ENCODE measurements at places on chromosomes 5 and 9. TPM values are rescaled to one million over a fixed set of nuclear protein-coding genes. Genes with fewer than 3 reads are reported as not detected.

GRCh38 chr5:57499262-57500050 lies 16.8 kb upstream of the ACTBL2 start:
- no peaks in the 10 kb centered on the region for H3K36me3 ChIP-seq
- peaks cover 30% of the 10 kb centered on the region for H3K4me1 ChIP-seq
- no peak for DNase-seq
- H3K27me3 ChIP-seq = no peaks in the 10 kb centered on the region
- H3K4me3 ChIP-seq = peak overlapping the region; percentile 29
- no peak overlapping the region for H3K27ac ChIP-seq

GRCh38 chr9:92963831-92964606 lies 16.7 kb downstream of the FGD3 start:
- H3K36me3 ChIP-seq = no peaks in the 10 kb centered on the region
- no peaks in the 10 kb centered on the region for H3K4me1 ChIP-seq
- DNase-seq = no peak

The ADAMTS2 gene
- polyA plus RNA-seq = 6.8 TPM

The ADGRD2 gene
- not detected for polyA plus RNA-seq

- no peak overlapping the region for H3K4me3 ChIP-seq
- H3K4me1 ChIP-seq = peaks cover 18% of the 10 kb centered on the region
- H3K27me3 ChIP-seq = no peaks in the 10 kb centered on the region
- no peak for DNase-seq
Observed at GRCh38 chr9:94782355-94783101, 56.0 kb downstream of the AOPEP start.

GRCh38 chr5:13946111-13946510 lies 1.6 kb upstream of the DNAH5 start:
- H3K4me3 ChIP-seq = no peak overlapping the region
- H3K4me1 ChIP-seq = no peaks in the 10 kb centered on the region
- DNase-seq = no peak
- no peak overlapping the region for H3K27ac ChIP-seq
- no peaks in the 10 kb centered on the region for H3K36me3 ChIP-seq
- H3K27me3 ChIP-seq = no peaks in the 10 kb centered on the region

The ZNF883 gene
- polyA plus RNA-seq = 1.2 TPM

DNA sequence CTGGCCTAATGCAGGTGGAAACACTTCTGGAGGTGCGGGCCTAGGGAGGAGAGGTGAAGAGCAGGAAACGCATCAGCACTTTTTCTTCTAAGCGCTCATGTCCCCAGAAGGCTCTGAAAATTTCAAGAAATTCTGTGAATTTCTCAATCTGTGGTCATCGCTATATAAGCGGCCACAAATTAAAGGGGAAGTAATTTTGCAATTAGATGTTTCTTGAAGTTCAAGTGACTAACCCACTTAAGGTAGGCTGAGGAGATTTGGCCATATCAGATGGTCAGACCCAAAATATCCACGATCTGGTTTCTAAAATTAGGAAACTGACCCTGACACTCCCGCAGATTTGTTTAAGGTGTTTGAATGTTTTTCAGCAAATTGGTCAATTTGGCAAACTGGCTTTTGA lies 16.6 kb upstream of the HMGCR start:
- no peaks in the 10 kb centered on the region for H3K4me1 ChIP-seq
- no peak for DNase-seq
- H3K27ac ChIP-seq = no peak overlapping the region
- no peaks in the 10 kb centered on the region for H3K27me3 ChIP-seq
- H3K36me3 ChIP-seq = no peaks in the 10 kb centered on the region

The PRDM9 gene
- not detected for polyA plus RNA-seq

DNA sequence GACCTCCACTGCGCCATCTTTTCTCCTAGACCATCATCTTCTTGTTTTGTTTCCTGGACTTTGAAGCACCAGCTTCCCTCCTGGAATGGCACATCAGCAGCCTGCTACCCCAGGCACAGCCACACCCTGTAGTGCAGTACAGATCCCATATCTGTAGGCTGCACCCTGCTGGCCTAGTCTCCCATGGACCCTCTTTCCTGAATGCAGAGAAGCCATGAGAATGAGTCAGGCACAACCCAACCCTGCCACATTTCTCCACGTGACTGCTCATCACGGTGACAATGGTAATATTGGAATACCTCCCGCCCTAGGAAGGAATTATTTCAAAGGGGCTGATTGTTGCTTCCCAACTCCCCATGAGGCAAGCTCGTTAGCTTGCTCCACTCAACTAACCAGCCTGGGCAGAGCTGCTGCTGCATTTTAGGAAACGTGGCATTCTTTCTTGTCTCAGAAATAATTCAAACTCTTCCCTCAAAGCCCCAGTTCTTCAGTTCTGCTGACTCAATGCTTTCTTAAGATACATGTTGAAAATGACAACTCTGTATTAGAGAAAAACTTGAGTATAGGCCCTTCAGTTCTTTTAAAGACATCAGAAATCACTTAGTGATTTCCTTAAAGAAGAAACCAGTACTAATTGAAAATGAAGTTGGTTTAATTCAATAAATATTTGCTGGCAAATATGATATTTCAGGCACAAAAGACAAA lies 328.1 kb downstream of the MLLT3 start:
- H3K4me3 ChIP-seq = no peak overlapping the region
- H3K27ac ChIP-seq = no peak overlapping the region
- DNase-seq = no peak
- H3K4me1 ChIP-seq = no peaks in the 10 kb centered on the region

The GLRX gene
- polyA plus RNA-seq = 126 TPM

- no peak overlapping the region for H3K4me3 ChIP-seq
- H3K4me1 ChIP-seq = peaks cover 48% of the 10 kb centered on the region
- no peak for DNase-seq
- no peaks in the 10 kb centered on the region for H3K27me3 ChIP-seq
- no peak overlapping the region for H3K27ac ChIP-seq
- H3K36me3 ChIP-seq = peaks cover 6% of the 10 kb centered on the region
Observed at GRCh38 chr9:113530942-113531341, 67.4 kb downstream of the RGS3 start.

DNA sequence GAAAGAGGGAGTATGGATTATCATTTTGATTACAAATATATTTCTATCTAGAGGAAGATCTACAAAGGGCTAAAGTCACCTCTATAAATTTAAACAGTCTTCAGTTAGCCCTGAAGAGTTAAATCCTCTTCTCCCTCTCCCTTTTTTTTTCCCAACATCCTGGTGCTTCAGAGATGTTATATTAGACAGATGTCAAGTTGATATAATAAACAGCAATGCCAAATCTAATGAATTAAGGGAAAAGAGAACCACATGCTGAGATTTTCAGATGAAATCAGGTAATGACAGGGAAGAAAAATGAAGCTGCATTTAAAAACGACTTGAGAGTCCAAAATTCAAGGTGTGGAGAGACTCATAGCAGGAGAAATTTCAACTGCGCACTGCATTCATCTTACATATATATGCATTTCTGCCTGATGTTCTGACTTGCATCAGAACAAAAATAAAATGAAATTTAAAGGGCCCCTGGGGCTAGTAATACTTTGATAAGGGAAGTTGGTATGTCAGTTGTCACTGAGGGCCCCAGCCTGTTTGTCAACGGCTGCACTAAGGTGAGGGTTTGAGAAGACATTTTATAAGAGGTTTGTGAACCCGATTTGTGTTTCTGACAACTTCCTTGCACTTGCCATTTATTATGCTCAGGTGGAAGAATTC lies 338.9 kb upstream of the PANK3 start:
- no peak overlapping the region for H3K27ac ChIP-seq
- DNase-seq = no peak
- H3K36me3 ChIP-seq = no peaks in the 10 kb centered on the region

DNA sequence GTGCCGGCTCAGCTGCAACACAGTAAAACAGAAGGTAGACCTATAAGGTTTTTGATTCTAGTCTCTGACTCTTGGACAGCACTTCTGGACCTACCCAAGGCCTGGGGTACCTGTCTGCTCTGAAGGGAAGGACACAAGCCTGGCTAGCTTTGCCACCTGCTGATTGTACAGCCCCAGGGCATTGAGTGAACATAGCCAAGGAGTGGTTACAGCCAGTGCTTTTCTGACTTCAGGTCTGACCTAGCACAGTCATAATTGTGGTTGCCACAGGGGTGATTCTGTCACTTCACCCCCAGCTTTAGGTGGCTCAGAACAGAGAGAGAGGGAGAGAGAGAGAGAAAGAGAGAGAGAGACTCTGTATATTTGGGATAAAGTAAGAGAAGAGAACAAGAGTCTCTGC lies 118.4 kb downstream of the PLCXD3 start:
- H3K27me3 ChIP-seq = no peaks in the 10 kb centered on the region
- DNase-seq = no peak
- H3K27ac ChIP-seq = no peak overlapping the region
- H3K4me1 ChIP-seq = no peaks in the 10 kb centered on the region
- no peaks in the 10 kb centered on the region for H3K36me3 ChIP-seq
- no peak overlapping the region for H3K4me3 ChIP-seq

The PCDHGB3 gene
- 5.4 TPM for polyA plus RNA-seq

The SPAAR gene
- polyA plus RNA-seq = 11.3 TPM

GRCh38 chr5:91645347-91645746 lies 262.2 kb upstream of the ARRDC3 start:
- H3K4me1 ChIP-seq = no peaks in the 10 kb centered on the region
- no peaks in the 10 kb centered on the region for H3K27me3 ChIP-seq

DNA sequence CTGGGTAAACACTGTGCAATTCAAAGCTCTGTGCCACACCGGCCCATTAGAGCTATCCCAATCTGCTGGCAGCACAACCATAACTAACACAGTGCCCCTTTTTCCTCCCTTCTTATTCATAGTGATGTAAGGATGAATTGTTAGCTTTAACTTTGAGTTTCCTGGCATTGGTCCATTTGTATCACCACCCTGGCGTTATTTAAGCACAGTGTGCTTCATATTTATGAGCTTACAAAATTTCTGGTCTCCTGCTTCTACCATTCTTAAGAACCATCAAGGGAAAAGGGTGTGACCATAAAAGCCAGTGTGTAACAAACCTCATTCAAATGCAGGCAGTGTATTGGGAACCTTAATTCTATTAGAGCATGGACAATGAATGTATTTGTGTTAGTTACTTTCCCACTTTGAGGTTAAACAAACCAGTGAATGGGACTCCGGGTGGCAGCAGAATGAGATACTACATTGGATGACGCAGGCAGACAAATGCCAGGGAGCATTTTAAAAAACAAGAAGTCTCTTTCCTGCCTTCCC lies 222.6 kb downstream of the TMEM161B start:
- H3K4me1 ChIP-seq = no peaks in the 10 kb centered on the region
- no peak for DNase-seq
- no peak overlapping the region for H3K4me3 ChIP-seq
- no peak overlapping the region for H3K27ac ChIP-seq

The C1QTNF2 gene
- 0.67 TPM for polyA plus RNA-seq

DNA sequence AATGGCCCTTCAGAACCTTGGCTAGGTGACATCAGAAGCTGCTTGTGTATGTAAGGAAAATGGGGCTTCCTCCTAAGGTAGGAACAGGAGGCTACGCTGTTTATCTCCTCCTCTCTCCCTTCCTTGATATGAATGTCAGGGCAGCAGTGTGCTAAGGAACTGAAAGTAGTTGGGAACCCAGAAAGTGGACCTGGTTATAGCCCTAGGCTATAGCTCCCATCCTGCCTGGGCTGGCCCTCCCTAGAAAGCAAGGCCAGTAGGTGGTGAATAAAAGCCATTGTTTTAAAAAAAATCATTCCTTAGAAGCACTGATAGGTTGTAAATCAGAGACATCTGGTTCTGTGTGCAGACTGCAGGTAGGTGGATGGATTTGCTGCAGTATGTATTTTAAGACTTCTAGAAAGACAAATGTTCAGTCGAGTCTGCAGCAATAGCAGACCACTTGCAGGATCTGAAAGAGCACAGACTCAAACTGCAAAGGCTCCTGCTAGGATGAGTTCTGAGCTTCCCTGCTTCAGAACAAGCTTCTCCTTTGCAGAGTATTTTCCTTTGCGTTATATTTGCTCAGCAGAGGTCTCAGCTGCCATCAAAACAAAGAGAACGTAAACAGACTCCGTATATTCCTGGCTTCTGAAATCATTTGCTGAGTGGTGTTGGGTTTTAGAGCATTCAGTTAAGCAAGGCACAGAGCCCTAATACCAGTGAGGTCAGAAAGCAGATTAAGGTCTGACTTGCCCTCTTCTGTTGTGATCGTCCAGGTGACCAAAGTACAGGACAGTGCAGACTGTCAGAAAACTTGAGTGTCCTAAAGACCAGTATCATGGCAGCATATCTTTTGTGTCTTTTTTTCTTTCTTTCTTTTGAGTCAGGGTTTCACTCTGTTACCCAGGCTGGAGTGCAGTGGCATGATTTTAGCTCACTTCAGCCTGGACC lies 20.1 kb upstream of the CFAP157 start:
- H3K4me1 ChIP-seq = no peaks in the 10 kb centered on the region
- no peak for DNase-seq
- no peak overlapping the region for H3K4me3 ChIP-seq
- H3K27me3 ChIP-seq = no peaks in the 10 kb centered on the region

DNA sequence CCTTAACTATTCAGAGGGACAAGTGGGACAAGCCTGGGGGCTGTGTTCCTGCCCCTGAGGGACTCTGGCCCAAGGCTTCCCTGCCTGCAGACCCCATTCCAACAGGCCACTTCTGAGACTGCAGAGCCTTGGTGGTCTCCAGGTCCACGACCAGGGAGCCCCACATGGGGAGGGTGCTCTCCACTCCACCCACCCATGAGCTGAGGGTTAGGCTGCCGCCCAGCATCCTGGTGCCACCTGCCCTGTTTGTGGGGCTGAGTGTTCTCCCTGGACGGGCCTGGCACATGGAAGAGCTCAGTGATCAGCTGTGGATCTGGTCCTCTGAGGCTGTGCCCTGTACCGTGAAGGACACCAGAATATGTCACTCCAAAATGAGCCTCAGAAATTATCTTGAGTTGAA lies 2.5 kb upstream of the ABO start:
- no peak for DNase-seq
- no peak overlapping the region for H3K4me3 ChIP-seq
- H3K27me3 ChIP-seq = peaks cover 34% of the 10 kb centered on the region
- H3K4me1 ChIP-seq = peaks cover 21% of the 10 kb centered on the region
- H3K27ac ChIP-seq = no peak overlapping the region

GRCh38 chr9:125784286-125785049 lies 37.3 kb downstream of the PBX3 start:
- no peaks in the 10 kb centered on the region for H3K36me3 ChIP-seq
- DNase-seq = no peak
- no peaks in the 10 kb centered on the region for H3K4me1 ChIP-seq
- no peak overlapping the region for H3K4me3 ChIP-seq
- H3K27ac ChIP-seq = no peak overlapping the region

The PCDHA8 gene
- not detected for polyA plus RNA-seq

GRCh38 chr9:82363682-82364081 lies 375.1 kb downstream of the SPATA31D1 start:
- H3K27me3 ChIP-seq = no peaks in the 10 kb centered on the region
- no peak overlapping the region for H3K27ac ChIP-seq
- no peak for DNase-seq
- no peaks in the 10 kb centered on the region for H3K36me3 ChIP-seq
- no peak overlapping the region for H3K4me3 ChIP-seq
- H3K4me1 ChIP-seq = no peaks in the 10 kb centered on the region

The TAS2R1 gene
- not detected for polyA plus RNA-seq

DNA sequence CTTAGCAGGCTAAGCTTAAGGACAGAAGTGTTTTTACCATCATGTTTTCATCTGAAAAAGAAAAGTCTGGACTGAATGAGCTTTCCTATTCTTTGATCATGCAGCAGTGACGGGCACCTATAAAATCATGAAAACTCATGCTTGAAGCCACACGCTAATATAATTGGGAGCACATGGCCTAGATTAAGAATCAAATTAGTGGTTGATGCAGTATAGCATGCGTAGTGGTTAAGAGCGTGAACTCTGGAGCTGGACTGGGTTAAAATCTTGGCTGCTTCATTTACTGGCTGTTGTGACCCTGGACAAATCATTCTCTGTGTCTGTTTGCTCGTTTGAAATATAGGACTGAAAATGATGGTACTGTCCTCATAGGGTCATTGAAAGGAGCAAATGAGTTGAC lies 49.9 kb upstream of the IL13 start:
- H3K36me3 ChIP-seq = peaks cover 18% of the 10 kb centered on the region
- H3K4me3 ChIP-seq = no peak overlapping the region
- H3K4me1 ChIP-seq = no peaks in the 10 kb centered on the region
- H3K27ac ChIP-seq = no peak overlapping the region

All from heart left ventricle (tissue), 16 donors.